ENCODE measurements at places on chromosomes 1 and 21. TPM values are rescaled to one million over a fixed set of nuclear protein-coding genes. Genes with fewer than 3 reads are reported as not detected.

GRCh38 chr1:200710166-200710565, 28.5 kb upstream of the CAMSAP2 start:
- DNase-seq, result no peak

- no peak for DNase-seq
These were observed 6.3 kb downstream of the KIF17 start for GRCh38 chr1:20711285-20712214.

- no peak for DNase-seq
These were observed 153.6 kb downstream of the HIVEP3 start for GRCh38 chr1:41765152-41765551.

DNA sequence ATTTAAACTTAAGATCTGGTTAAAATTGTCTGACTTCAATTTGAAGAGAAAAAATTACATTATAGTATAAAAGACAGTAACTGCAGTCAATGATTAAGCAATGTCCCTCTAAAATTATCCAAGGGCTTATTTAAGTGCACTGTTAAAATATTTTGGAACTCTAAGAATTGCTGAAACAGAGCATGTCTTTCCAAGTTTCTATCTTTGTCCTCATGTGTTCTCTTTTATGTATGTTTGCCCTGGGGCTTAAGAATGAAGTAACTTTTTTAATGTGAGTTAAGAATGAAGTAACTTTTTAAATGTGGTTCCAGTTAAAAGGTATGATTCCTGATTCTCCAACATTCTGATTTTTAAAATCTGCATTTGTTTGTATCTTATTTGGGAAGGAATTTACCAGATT, 69.0 kb upstream of the MARK1 start:
- DNase-seq, result no peak

DNA sequence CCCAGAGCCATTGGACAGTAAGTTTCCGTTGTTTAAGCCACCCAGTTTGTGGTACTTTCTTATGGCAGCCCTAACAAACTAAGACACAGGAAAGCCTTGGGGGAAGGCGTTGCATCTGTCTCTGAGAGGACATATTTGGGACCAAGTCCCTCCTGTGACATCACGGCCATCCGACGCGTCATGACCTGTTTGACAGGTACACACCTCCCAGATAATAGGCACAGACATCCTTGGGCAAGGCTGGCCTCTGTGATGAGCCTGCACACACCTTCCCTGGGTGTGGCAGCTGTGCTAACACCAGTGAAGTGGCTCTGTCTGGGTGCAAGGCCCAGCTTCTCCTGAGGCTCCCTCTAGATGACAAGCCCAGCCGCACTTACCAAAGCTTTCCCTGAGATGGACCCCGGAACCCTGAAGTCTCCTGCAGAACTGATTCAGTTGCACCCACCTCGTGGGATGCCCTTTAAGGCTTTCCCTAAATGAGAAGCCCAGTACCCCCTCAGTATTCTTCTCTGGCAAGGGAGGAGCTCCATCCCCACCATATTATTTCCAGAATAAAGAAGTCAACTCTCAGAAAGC, 136.5 kb downstream of the ZSCAN20 start:
- DNase-seq, result no peak

DNA sequence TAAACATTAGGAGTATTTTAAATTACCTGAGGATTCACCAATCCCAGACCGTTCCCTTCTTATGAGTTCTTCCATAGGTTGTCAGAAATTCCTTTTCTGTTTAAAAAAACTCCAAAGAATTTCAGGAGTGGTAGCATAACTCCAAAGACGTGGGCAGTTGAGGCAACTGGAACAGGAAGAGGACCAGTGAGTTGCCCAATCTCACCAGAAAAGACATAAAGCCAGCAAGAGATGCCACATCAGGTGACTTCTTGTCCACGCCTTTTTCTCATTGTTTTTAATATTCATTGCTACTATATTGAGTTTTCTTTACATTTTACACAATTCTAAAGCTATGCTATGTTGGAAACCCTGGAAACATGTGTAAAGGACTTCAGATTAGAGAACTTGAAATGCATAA, 88.1 kb upstream of the JAK1 start:
- DNase-seq, result no peak

- DNase-seq, result no peak
These were observed 590 bp downstream of the TMOD4 start for GRCh38 chr1:151175041-151175741.

DNA sequence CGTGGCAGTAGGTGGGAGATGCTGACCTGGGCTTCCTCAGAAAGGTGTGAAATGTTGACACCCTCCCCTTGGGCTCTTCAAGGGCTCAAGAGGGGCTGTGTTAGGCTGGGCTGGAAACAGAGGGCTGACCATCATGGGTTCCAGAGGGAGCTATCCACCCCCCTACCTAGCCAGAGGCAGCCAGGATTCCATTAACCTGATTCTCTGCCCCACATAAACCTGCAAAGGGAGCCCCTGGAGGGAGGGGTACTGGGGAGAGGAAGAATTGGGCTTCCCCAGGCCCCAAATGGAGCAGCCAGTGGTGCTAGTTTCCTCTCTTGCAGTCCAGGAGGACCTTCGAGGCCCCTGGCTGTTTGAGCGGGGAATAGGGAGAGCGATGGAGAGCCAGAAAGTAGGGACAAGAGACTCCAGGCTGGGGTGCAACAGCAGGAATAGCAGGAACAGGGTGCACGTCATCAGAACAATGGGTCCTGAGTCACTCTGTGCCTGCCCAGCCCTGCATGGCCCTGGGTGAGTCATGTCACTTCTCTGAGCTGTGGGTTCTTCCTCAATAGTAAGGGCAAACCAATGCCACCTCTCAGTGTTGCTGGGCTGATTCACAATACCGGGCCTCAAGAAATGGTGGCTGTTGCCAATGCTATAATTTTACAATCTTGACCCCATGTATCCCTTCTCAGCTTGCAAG, 121.2 kb downstream of the EPHB2 start:
- DNase-seq, result peak; percentile 44

DNA sequence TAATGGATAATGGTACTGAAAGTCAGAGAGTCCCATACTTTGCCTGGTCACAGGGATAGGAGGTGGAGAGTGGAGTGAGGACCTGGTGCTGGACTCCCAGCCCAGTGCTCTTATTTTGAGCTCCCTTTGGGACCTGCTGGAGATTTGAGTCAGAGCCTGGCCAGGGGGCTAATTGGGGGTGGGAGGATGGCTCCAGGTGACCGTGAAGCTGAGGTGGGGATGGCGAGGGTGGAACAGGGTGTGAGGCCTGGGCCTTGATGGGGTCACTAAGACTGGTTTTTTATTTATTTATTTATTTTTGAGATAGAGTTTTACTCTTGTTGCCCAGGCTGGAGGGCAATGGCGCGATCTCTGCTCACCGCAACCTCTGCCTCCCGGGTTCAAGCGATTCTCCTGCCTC, 17.8 kb downstream of the AMPD2 start:
- DNase-seq, result no peak

- no peak for DNase-seq
These were observed 24.3 kb upstream of the APP start for GRCh38 chr21:26194811-26195251.

DNA sequence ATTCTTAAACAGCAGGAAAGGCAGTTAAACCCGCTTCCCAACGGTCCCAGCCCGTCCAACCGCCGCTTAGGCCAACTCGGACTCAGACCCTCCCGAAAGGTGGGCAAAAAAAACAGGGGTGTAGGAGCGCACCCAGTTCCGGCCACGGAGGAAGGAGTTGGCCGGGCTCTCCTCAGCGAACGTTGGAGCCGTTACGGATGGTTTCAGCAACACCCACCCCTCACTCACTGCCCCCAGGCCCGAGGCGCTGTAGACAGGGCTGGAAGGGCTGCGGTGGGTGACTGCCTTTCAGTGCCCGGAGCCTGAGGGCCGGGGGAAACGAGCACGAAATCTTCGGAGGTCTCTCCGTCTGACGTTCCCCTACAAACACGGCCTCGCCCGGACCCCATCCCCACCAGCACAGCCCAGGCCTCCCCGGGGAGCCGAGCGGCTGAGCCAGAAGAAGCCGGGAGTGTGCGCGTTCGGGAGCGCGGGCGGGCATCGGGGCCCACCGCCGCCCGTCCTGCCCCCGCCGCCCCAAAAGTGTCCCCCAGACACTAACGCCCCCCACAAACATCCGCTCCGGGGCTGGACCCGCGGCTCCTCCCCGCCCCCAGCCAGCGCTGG, 1.3 kb downstream of the KDM5B start:
- DNase-seq, result no peak

- no peak for DNase-seq
These were observed 308.9 kb upstream of the LRRC7 start for GRCh38 chr1:69258842-69259241.

- no peak for DNase-seq
These were observed 11.7 kb downstream of the NR5A2 start for GRCh38 chr1:200038981-200039848.

DNA sequence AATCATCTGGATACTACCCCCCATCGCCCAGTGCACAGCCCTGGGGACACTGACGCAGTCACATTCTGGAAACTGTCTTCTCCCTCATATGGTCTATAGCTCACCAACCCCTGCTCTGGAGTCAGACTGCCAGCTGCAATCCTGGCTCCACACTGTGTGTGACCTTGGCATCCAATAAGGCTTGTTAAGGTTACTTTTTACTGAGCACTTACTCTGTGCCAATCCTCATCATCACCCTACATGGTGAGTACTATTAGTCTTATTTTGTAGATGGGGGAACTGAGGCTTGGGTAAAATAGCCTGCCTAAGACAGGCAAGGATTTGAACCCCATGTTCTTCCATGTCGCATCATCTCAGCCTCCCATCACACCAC, 34.9 kb downstream of the AHDC1 start:
- no peak for DNase-seq

DNA sequence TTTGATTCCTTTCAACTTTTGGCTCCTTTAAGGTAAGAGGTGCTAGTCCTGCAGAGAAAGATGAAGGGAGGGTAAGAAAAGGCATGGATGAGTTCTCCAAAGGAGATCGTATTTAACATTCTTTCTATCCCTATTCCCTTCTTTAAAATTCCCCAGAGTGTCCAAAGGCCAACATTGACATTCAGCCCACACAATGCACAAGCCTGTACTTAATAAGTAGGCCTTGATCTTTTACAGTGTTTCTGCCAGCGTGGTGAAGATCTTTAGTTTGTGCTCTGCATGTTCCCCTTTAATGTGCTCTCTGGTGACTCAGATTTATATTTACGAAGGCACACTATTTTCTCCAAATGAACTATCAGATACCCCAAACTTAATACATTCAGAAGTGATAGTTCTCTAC, 582.5 kb upstream of the RGS18 start:
- no peak for DNase-seq

DNA sequence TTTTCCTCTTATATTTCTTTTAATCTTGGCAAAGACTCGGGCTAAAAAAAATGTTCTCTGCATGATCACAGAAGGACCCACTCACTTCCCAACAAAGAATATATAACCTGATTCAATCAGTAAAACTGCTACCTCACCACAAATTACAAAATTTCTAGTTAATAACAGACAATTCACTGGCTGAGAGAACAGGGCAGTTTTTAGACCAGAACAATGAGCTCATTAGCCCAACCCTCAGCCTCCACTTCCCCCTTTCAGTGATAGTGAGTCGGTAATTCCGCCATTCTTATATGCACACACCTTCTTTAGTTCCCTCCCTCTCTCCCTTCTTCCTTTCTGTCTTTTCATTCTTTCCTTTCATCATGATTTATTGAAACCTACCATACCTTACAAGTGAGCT, 8.9 kb downstream of the SIPA1L2 start:
- no peak for DNase-seq

DNA sequence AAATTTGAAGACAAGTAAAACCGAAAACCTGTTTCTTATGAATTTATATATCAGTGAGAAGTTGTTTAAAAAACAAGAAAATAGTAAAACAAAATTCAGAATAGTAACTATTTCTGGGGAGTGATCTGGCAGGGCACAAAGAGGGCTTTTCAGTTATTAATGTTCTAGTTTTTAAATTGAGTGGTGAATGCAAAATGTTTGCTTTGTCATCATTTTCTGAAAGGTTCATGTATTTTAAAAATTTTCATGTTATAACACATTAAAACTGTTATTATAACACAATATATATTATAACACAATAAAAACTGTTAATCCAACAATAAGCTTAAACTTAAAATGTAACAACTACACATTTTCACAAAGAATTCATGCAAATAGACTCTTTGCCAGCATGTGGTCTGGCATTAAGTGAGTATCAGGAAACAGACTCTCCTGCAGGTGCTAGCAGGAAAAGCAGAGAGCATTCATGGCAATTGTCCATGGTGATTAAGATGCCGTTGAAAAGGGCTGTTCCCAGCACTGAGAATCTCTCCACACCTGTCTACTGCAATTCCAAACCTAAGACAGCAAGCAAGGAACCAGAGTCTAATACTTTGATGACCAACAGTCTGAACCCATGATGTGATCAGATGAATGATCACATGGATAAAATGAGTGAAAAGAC, 204.9 kb downstream of the TBX15 start:
- no peak for DNase-seq

The VSIG8 gene
- total RNA-seq, result not detected

The CD2 gene
- not detected for total RNA-seq

The HOOK1 gene
- not detected for total RNA-seq

The ETV3L gene
- not detected for total RNA-seq

The SPRR2F gene
- total RNA-seq, result not detected

The KIF17 gene
- total RNA-seq, result 0.25 TPM

The LMX1A gene
- total RNA-seq, result not detected

The LRRC7 gene
- total RNA-seq, result 0.20 TPM

The CENPF gene
- total RNA-seq, result 70.5 TPM

The VWA5B1 gene
- not detected for total RNA-seq

Measured in NCI-H460 (cell line).